Naive thymus-derived CD4-positive, alpha-beta T cell (primary cell): ENCODE measurements at places on chromosomes 13 and 19.

DNA sequence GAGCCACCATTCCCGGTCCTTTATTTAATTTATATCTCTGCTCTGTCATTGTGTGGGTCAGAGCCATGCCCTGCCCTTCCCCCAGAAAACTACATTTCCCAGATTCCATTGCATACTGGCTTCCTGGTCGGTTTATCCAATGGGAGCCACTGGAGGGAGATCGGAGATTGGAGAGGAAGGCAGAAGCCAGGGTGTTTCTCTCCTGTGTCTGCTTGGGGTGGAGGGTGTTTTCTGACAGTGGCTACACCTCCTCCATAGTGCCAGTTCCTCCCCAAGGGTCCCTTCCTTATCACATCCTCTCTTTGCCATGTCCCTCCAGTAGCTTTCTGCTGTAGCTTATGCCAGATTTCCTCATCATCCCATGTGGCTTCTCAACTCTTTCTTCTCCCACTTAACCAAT lies 19.0 kb downstream of the OLFM2 start:
- no peak for DNase-seq
- no peak overlapping the region for H3K27ac ChIP-seq
- H3K36me3 ChIP-seq: no peaks in the 10 kb centered on the region
- peaks cover 13% of the 10 kb centered on the region for H3K27me3 ChIP-seq
- peaks cover 3% of the 10 kb centered on the region for H3K4me1 ChIP-seq
- H3K4me3 ChIP-seq: no peak overlapping the region

GRCh38 chr13:20270163-20270865 lies 38.2 kb upstream of the GJB6 start:
- no peaks in the 10 kb centered on the region for H3K36me3 ChIP-seq
- no peak overlapping the region for H3K4me3 ChIP-seq
- no peaks in the 10 kb centered on the region for H3K27me3 ChIP-seq
- no peak overlapping the region for H3K27ac ChIP-seq
- no peak for DNase-seq

- no peaks in the 10 kb centered on the region for H3K36me3 ChIP-seq
- H3K4me3 ChIP-seq: no peak overlapping the region
- no peaks in the 10 kb centered on the region for H3K4me1 ChIP-seq
- H3K27me3 ChIP-seq: no peaks in the 10 kb centered on the region
- H3K27ac ChIP-seq: no peak overlapping the region
Measured at GRCh38 chr19:28521614-28522544, 691.1 kb downstream of the UQCRFS1 start.

DNA sequence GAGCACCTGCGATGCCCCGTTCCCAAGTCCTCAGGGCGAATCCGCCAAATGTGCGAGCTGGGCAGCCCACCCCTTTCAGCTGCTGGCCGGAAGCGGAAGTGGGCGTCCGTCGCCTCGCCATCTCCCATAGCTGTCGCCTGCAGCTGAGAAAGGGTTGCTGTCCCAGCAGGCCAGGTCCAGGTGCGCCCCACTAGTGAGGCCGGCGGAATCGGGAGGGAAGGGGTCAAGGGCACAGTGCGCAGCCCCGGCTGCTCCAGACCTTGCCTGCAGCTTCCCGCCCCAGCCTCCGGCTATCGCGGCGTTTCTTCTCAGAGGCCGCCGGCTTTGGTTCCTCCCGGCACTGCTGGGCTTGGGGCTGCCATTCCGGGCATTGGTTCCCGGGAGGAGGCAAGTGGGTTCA lies at the start of gene ZNF177:
Gene ZNF177, plus strand, starts transcription at position 109 of the 400 bp plus-strand sequence. CDS start 15,299 bp downstream, outside the sequence.
- no peaks in the 10 kb centered on the region for H3K27me3 ChIP-seq
- H3K4me1 ChIP-seq: no peaks in the 10 kb centered on the region
- no peak within 1 kb of the TSS for H3K27ac ChIP-seq

- H3K4me3 ChIP-seq: no peak overlapping the region
- H3K27ac ChIP-seq: no peak overlapping the region
- no peak for DNase-seq
- no peaks in the 10 kb centered on the region for H3K27me3 ChIP-seq
- H3K4me1 ChIP-seq: no peaks in the 10 kb centered on the region
Measured at GRCh38 chr19:7970716-7971448, 27.4 kb upstream of the TIMM44 start.

DNA sequence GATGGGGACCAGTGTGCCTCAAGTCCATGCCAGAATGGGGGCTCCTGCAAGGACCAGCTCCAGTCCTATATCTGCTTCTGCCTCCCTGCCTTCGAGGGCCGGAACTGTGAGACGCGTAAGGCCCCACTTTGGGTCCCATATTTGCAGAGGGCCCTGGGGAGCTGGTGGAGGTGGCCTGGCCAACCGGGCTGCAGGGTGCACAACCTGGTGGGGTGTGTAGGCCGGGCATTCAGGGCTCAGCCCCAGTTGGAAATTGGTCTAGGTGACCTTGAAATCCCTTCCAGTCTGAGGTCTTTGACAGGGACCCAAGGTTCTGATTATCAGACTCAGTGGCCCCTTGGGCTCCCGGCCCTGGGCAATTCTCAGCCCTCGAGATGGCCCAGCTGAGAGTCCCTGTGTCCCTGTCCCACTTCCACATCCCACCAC lies 8.3 kb downstream of the F7 start:
- no peak for DNase-seq
- H3K4me3 ChIP-seq: no peak overlapping the region
- peaks cover 6% of the 10 kb centered on the region for H3K4me1 ChIP-seq
- no peak overlapping the region for H3K27ac ChIP-seq
- H3K36me3 ChIP-seq: no peaks in the 10 kb centered on the region

DNA sequence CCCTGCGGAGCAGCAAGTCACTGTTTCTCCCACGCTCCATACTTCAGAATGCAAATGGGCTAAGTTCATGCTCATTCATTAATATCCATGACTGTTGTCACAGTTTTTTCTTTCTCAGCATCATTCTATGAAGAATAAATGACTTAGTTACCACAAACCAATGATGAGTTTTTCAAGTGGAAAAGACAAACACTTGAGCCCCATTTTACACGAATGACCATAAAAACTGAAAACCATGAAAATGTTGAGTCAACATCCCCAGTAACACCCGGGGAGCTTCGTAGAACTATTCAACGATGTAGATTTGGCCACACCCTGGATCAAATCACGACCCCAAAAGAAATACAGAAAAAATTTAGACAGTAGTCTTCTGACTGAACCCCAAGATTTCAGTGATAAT lies 99.8 kb upstream of the GJB6 start:
- H3K27me3 ChIP-seq: no peaks in the 10 kb centered on the region
- no peak overlapping the region for H3K27ac ChIP-seq
- no peak overlapping the region for H3K4me3 ChIP-seq
- DNase-seq: no peak
- H3K4me1 ChIP-seq: no peaks in the 10 kb centered on the region
- no peaks in the 10 kb centered on the region for H3K36me3 ChIP-seq

DNA sequence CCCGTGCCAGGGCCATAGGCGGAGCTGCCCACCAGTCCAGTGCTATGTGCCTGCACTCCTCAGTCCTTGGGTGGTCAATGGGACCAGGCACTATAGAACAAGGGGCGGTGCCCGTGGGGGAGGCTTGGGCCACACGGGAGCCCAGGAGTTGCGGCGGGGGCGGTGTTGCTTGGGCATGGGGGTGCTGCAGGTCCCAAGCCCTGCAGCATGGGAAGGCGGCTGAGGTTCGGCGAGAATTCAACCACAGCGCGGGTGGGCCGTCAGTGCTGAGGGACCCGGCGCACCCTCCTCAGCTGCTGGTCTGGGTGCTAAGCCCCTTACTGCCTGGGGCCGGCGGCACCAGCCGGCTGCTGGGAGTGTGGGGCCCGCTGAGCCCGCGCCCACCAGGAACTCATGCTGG lies 242.2 kb upstream of the SGCG start:
- H3K27me3 ChIP-seq: no peaks in the 10 kb centered on the region
- H3K27ac ChIP-seq: no peak overlapping the region
- no peak for DNase-seq
- H3K4me3 ChIP-seq: no peak overlapping the region
- H3K36me3 ChIP-seq: no peaks in the 10 kb centered on the region

- DNase-seq: no peak
- no peak overlapping the region for H3K27ac ChIP-seq
- no peaks in the 10 kb centered on the region for H3K27me3 ChIP-seq
- no peak overlapping the region for H3K4me3 ChIP-seq
- H3K4me1 ChIP-seq: no peaks in the 10 kb centered on the region
Measured at GRCh38 chr19:41610789-41611188, 16.1 kb downstream of the CEACAM4 start.

- no peaks in the 10 kb centered on the region for H3K4me1 ChIP-seq
- DNase-seq: no peak
- H3K4me3 ChIP-seq: no peak overlapping the region
- no peak overlapping the region for H3K27ac ChIP-seq
- H3K36me3 ChIP-seq: no peaks in the 10 kb centered on the region
Measured at GRCh38 chr13:113398963-113399754, 35.2 kb upstream of the GRTP1 start.

DNA sequence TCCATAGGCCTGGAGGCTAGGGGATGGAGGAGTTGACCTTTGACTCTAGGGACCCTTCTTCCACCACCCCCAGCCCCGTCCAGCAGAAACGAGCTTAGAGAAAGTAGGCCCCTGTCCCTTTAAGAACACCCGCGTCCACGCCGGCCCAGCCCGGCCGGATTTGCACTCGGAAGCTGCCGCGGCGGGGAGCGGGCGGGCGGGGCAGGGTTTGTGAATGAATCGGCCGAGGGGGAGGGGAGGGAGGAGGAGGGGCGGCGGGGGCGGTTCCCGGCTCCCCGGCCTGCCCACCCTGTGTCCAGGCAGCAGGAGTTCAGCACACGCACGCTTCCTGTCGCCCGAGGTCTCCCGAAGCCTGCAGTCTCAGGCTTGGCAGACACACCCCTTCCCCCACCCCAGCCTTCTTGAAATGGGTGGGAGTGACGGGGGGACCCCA lies 1.5 kb downstream of the UNC13A start:
- H3K27me3 ChIP-seq: no peaks in the 10 kb centered on the region
- H3K4me1 ChIP-seq: peaks cover 3% of the 10 kb centered on the region
- H3K27ac ChIP-seq: no peak overlapping the region
- H3K36me3 ChIP-seq: no peaks in the 10 kb centered on the region
- no peak overlapping the region for H3K4me3 ChIP-seq
- DNase-seq: no peak

- DNase-seq: no peak
- H3K27ac ChIP-seq: no peak overlapping the region
- H3K4me1 ChIP-seq: no peaks in the 10 kb centered on the region
- H3K4me3 ChIP-seq: no peak overlapping the region
- H3K36me3 ChIP-seq: no peaks in the 10 kb centered on the region
- no peaks in the 10 kb centered on the region for H3K27me3 ChIP-seq
Measured at GRCh38 chr13:52974711-52975110, 53.9 kb upstream of the OLFM4 start.

DNA sequence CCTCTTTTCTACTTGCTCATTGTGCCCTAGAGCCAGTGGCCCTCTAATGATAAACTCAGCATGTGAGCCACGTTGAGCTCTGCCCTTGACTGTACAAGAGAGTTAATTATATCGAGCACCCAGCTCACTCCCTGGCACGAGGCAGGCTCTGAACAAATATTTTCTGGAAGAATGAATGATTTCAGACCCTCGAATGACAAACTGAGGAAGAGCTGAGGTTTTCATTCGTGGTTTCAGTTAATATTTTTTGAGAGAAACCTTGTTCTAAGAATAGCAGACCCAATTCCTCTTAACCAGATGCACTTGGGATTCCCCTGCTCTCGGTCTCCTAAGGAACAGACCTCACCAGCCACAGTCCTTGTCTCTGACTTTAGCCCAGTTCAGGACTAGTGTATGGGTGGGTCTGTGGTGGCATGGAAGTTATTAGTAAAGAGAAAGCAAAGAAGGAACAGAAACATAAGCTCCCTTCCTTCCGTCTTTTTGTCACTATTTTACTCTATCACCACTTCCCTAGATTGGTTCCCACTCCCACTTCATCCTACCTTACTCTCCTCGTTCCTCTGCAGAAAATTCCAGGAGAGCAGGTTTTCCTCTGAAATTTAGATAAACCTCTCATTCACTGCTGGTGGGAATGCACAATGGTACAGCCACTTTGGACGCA lies 22.1 kb upstream of the WDFY2 start:
- DNase-seq: no peak
- H3K27ac ChIP-seq: no peak overlapping the region
- H3K4me3 ChIP-seq: no peak overlapping the region
- H3K4me1 ChIP-seq: no peaks in the 10 kb centered on the region

GRCh38 chr19:2729943-2730818 lies 9.0 kb upstream of the DIRAS1 start:
- H3K36me3 ChIP-seq: no peaks in the 10 kb centered on the region
- no peak for DNase-seq
- no peak overlapping the region for H3K27ac ChIP-seq
- no peaks in the 10 kb centered on the region for H3K27me3 ChIP-seq

GRCh38 chr13:98454389-98454881 lies 122.5 kb downstream of the STK24 start:
- no peak overlapping the region for H3K27ac ChIP-seq
- H3K4me1 ChIP-seq: no peaks in the 10 kb centered on the region
- H3K4me3 ChIP-seq: no peak overlapping the region
- DNase-seq: no peak
- H3K27me3 ChIP-seq: no peaks in the 10 kb centered on the region

DNA sequence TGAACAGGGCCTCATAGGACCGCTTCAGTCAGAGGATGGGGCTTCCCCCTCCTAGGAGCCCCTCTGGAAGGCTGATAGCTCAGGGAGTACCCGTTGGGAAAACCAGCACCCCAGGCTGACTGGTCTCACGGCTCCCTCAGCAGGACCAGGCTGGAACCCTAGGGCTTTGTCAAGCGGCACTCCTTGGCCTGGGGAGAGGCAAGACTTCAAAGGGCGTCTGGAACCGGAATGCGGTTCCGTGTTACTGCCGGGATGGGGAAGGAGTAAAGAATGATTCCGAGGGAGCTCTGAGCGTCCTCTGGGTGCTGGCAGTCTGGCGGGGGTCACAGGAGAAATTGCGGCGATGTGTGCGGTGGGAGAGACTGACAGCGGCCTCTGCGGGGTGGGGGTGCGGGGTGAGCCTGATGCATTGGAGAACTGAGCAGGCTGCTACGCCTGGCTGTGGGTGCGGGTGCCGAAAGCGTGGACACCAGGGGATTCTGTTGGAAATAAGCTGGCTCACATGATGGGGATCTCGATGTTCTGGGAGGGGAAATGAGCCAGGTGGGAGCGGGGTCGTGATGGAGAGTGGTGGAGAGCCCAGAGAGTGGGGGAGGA lies 1.9 kb downstream of the COX6B2 start:
- H3K27me3 ChIP-seq: no peaks in the 10 kb centered on the region
- H3K27ac ChIP-seq: no peak overlapping the region
- H3K36me3 ChIP-seq: no peaks in the 10 kb centered on the region
- no peak for DNase-seq
- no peak overlapping the region for H3K4me3 ChIP-seq

GRCh38 chr13:68428292-68428691 lies 1198.2 kb upstream of the PCDH9 start:
- no peak overlapping the region for H3K27ac ChIP-seq
- no peaks in the 10 kb centered on the region for H3K36me3 ChIP-seq
- no peak for DNase-seq
- no peak overlapping the region for H3K4me3 ChIP-seq
- no peaks in the 10 kb centered on the region for H3K4me1 ChIP-seq
- H3K27me3 ChIP-seq: no peaks in the 10 kb centered on the region
